Frontal cortex (tissue), 4 donors: ENCODE measurements at places on chromosomes 3 and 15.

GRCh38 chr15:62833646-62834045, 208.9 kb upstream of the TPM1 start:
- DNase-seq: no peak

DNA sequence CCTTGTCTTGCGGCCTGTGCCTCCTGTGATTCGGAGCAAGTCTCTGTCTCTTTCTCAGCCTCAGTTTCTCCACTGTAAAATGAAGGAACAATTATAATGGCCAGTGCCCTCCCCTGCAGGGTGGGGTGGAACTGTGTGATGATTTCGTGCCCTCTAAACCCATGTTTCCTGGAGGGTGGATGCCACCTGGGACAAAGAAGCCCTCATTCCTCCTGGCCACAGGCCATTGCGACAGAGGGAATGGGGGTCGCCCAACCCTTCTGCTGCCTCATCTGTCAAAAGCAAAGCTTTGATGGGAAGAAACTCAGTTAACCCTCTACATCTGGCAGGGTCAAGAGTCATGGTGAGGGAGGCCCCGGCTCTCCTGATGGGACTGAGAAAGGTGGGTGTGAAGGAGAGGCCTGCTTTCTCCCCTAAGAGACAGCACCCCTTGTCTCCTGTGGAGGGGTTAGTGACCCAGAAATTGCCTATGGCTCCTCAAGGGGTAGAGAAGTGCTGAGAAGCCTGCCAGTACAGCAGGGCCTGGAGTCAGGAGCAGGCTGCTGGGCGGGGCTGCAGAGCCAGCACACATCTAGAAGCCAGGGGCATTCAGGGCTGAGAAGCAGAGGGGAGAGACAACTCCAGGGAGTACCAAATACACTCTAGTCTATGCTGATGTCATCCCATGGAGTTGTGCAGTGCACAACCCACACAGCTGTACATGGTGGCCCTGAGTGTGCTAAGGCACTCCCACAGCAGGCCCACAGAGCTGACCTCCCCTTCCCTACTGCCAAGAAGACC, 61.0 kb downstream of the PLXNA1 start:
- DNase-seq: no peak

- DNase-seq: peak; percentile 92
Observed at GRCh38 chr15:40069178-40070165, 30.5 kb upstream of the SRP14 start.

GRCh38 chr3:45817831-45818522, 21.6 kb upstream of the SLC6A20 start:
- DNase-seq: no peak

- DNase-seq: no peak
Observed at GRCh38 chr15:90248789-90249202, 560 bp upstream of the TTLL13 start.

- no peak for DNase-seq
Observed at GRCh38 chr15:100172356-100173024, 169.3 kb downstream of the ADAMTS17 start.

DNA sequence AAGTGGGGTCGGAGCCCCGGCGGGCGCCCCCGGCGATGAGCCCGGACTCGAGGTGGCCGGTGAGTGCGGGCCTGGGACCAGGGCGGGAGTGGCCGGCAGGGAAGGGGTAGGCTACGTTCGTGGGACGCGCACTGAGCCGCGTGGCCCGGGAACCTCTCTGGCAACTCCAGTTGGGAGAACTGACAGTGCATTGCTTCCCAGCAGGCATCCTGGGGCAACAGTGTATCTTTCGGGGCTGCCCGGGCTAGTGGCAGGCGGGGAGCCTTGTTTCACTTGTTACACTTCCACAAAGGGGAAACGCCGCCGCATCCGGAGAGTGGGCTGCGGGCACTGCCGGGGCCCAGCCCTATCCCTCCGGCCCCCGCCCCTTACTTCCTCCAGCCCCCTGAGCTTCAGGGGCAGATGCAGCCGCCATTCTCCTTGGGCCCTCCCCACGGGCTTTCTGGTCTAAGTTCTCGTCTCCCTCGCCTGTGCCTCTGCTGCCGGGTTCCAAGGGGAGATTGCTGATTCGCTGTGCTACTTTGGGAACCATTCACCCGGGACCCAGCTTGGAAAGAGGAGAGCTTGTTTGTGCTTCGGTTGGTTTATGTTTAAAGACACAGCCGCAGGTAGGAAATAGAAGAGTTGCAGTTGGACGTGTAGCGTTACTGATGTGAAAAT, 675 bp downstream of the BRPF1 start:
- no peak for DNase-seq

- DNase-seq: no peak
Observed at GRCh38 chr15:31463521-31464102, 137.0 kb downstream of the KLF13 start.

- DNase-seq: no peak
Observed at GRCh38 chr3:192726385-192726784, 956 bp downstream of the FGF12 start.
